ENCODE measurements at places on chromosomes 1 and 21.

GRCh38 chr1:212973899-212974298 is 23.6 kb downstream of the VASH2 start:
- no peak for DNase-seq

GRCh38 chr1:78483903-78484302 is 6.9 kb upstream of the PTGFR start:
- no peak for DNase-seq

DNA sequence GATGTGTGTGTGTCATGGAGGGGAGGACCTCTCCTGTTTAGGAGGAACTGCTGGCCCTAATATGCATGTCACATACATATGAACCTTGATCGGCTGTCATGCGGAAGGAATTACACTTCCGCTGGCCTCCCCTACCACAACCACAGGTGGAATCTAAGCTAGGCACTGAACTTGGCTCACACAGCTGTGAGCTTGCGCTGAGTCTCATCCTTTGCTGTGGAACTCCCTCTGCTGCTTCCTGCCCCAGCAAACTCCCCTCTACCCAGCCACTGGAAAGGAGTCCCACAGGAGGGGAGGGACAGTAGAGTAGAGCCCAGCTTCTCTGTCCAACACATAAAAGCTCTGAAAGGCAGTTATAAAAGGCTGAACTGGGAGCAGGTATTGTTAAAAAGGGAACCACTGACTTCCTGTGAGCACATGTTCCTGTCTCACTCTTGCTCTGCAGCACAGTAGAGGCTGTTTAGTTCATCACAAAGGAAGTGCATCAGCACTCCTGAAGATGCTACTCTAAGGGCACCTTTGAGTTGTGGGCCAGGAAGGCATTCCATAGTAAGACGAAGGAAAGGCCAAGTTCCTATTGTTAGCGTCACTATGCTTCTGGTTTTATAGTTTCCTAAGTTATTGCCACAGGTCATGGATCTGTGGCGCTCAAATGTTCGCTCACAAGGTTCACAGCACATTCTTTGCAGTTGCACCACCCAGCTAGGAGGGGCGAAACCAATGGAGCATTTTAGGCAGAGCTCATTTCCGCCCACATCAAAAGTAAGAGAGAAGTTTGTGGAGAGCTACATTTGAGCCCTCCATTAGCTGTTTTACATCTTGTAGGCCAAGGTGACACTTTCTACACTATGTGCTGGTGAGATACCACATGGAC is 17.7 kb upstream of the PTPRC start:
- DNase-seq, result peak; percentile 96

DNA sequence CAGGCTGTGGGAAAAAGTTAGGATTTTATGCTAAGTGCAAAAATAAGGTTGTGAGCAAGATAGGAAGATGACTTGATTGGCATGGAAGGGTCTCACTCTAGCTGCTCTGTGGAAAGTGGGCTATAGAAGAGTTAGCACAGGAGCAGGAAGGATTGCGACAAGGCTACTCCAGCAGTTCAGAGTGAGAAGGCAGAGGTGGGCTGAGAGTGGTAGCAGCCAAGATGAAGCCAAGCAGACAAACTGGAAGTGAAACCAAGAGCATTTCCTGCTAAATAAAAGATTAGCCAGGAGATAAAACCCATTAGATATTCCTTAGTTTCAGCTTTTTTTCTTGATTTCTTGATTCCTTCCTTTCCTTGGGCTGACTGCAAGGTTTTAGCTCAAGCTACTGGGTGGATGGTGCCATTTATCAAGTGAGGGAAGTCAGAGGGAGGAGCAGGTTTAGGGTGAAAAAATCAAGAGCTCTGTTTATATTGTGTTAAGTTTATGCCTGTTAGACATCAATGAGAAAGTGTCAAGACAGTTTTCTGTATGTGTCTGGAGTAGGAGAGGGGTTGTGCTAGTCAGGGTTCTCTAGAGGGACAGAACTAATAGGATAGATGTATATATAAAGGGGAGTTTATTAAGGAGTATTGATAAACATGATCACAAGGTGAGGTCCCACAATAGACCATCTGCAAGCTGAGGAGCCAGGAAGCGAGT is 33.1 kb upstream of the ZNF644 start:
- DNase-seq, result no peak

DNA sequence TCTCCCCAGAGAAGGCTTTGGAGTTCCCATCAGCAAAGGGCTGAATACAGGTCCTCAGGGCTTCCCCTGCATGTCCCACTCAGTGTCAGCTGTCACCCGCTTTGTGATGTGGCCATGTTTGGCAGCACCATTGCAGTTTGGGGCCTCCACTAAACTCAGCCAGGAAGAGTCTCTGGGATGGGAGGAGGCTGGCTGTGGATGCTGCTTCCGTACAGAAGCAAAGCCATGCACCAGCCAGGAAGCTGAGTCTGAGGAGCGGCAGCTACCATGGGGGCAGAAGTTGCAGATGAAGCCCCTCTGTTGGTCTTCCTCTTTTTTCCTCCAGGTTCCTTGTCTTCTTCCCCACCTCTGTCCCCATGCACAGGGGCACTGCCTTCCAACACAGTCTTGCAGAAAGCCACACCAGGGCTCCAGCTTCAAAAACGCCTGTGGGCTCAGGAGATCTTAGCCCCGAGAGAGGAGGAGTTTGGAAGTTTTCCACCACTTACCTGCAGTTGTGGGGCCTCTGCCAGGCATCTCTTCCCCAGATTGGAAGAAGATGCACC is 416.8 kb downstream of the NPHP4 start:
- no peak for DNase-seq

- DNase-seq, result no peak
These were observed 16.4 kb downstream of the CD244 start for GRCh38 chr1:160846281-160846680.

GRCh38 chr1:39412892-39413291 is 78.5 kb upstream of the BMP8A start:
- DNase-seq, result no peak

DNA sequence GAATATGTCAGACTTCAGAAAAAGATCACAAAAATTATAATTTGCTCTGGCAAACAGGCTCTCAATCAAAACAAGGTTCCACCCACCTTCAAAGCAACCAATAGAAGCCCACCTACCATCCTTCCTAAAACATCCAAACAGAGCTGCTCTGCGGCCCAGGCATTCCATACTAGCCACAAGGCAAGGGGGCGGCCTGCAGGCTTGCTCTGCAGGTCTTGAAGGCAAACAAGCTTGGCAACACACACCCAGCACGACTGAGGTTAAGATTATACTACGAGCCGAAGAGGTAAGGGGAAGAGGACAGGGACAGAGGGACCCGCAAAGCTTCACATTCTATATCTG is 207.3 kb downstream of the SLC45A1 start:
- DNase-seq, result no peak
